Kasumi-1 (cell line): ENCODE measurements at places on chromosomes 1 and 21.

DNA sequence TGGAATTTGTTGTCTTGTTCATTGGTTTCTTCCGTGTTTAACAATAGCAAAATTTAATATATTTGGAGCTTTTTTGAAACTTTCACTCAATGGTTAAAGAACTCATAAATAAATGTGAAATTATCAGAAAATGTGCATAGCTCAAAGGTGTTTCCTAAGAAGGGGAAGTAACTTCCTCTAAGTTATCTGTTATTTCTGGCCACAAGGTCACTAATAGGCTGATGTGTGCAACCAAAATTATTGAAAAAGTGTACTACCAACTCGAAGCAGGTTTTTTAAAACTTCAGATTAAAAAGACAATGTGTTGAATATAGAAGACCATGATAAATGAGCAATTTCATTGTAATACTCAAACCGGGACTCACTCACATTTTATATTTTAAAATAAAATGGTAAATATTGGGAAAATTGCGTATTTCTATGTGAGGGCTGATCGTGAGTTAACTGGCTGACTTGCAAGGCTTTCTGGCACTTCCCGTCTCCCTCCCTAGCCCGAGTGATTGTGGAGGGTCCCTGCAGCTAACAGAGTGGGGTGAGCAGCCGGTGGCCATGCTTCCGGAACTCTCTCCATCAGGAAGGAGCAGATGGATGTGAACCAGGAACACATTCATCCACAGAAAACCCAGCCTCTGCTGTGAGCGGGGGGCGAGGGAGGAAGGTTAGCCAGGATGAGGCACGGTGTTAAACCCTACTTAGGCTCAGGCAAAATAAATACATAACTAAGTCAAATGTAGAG, 96.9 kb downstream of the ERG start:
- no peak for DNase-seq

DNA sequence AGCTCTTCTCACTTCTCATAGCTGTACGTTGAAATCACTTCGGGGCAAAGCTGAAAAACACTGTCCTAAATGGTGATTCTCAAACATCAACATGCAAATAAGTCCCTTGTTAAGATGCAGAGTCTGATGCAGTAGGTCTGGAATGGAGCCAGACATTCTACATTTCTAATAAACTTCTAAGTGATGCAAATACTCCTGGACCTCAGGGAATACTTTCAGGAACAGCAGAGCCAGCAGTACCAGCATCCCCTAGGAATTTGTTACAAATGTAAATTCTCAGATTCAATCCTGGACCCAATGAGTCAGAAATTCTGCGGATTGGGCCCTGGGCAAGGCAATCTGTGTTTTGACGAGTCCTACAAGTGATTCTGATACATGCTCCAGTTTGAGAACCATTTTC, 152.3 kb downstream of the PCNX2 start:
- DNase-seq, result no peak

GRCh38 chr1:23283667-23284602, 60.1 kb downstream of the HNRNPR start:
- no peak for DNase-seq

DNA sequence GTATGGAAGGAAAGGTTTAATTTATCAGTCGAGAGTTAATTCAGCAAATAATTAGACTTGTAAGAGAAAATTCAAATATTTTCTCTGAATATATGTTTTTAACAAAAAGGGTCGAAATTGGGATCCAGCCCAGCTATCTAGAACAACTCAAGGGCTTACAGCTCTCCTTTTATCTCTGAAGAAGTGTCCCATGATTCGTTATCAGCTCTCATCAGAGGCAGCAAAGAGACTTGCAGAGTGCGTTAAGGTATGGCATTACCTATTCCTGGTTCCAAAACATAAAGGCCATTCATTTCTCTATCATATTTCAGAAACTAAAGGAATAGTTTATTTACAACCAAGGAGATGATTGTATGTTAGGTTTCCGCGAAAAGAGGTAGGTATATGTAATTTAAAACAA, 9.4 kb downstream of the VPS45 start:
- DNase-seq, result no peak

DNA sequence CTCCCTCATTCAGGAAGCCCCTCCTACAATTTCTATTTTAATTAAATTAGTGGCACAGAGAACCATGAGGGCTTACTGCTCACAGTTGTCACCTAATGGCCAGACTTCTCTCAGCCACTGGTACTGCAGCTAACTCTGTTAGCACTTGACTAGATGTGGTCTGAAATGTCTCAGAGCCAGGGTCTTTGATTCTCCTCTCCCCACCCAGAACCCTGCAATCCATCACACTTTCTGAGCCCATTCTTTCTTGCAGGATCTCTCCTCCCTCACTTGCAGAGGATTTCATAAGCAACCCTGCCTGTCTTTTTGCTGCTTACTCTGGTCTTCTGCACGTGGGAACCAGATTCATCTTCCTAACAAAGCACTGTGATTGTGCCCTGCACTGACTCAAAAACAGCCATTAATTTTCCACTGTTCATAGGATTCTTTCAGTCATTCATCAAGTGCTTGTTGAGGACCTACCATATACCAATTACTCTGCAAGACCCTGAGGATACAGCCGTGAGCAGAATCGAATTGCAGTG, 108.4 kb downstream of the EDEM3 start:
- no peak for DNase-seq

- no peak for DNase-seq
Observed at GRCh38 chr1:243946253-243946652, 96.2 kb upstream of the AKT3 start.

DNA sequence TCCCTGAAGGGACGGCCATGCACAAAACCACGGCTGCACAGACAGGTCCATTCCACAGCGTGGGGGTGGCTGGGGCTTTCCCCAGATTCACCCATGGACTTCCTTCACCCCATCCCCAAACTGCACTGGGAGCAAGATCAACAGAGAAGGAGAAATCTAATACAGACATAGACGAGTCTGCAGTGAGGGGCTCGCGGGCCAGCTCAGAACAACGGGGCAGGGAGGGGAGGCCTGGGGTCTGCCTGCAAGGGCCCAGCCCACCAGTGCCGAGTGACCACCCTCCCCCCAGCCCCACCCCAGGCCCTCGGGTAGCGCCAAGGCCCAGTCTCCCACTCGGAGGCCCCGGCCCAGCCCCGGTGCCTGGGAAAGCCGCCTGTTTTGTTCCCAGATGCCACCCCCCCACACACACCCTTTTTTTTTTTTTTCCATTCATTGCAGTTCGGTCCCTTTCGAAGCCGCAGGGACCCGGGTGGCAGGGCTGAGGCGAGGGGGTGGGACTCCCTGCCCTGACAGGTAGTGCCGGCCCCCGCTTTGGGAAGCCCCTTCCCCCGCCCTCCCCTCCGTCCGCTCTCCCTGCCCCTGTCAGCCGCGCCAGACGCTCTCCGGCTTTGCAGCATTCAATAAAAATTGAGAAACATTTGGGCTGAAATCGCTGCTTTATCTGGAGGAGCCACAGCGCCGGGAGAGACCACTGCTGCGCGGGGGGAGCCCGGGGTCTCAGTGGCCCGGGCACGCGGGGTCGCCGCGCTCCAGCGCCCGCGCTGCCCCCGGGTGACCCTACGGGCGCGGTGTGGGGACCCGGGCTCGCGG, 543 bp upstream of the EPHB2 start:
- peak; percentile 45 for DNase-seq

DNA sequence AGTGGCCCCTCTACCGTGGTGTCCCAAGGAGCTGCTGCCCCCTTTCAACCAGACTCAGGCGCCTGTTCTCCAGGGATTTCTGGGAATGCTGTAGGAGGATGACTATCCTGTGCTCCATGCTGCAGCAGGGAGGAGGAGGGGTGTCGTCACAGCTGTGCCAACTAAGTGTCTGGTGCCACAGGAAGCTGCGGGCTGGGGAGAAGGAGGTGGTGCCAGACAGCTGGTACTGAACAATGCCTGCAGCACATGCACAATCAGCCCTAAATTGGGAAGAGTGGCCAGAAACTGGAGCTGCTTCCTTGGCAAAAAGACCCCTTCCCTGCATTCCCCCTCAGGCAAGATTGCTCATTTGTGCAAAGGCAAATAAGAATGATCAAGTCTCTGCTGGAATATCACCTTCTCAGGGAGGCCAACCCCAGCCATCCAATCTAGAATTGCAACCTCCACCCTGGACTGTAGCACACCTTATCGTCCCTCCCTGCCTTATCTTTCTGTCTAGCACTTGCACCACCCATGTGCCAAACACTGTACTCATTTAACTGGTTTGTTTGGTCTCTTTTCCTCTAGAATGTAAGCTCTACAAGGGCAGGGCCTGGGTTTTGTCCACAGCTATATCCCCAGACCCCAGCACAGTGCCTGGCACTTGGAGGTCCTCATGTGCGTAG, 33.3 kb downstream of the LAMB3 start:
- DNase-seq, result no peak

DNA sequence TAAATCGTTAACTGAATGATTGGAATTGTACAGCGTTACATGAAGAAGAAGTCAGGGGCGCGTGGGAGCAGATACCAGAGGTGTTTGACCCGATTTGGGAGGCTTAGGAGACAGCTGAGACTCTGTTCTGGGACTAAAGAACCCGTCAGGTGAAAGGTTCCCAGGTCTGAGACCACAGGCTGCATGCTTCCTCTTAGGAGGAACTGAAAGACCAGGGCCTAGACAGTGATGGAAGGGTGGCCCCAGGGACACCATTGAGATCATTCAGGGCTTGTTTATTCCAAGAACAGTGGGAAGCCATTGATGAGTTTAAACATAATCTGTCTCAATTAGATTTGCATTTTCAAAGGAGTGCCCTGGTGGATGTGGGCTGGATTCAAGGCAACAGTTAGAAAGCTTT, 904 bp downstream of the KLF17 start:
- no peak for DNase-seq

DNA sequence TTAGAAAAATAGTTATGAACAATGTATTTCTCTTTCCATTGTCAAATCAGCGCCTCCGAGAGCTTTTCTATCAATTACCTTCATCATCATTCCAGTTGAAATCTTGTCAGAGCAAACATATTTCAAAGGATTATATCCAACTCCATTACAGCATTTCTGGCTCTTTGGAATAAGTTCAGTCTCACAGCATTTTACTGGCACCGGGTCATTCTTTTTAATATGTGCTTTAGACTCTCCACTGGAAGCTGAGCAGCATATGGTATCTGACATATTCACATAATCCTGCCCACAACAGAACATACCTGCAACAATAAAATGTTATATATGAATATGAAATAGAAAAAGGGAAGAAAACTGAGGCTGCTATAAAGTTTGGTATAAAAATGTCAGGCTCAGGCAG, 222.9 kb downstream of the KCTD3 start:
- no peak for DNase-seq

DNA sequence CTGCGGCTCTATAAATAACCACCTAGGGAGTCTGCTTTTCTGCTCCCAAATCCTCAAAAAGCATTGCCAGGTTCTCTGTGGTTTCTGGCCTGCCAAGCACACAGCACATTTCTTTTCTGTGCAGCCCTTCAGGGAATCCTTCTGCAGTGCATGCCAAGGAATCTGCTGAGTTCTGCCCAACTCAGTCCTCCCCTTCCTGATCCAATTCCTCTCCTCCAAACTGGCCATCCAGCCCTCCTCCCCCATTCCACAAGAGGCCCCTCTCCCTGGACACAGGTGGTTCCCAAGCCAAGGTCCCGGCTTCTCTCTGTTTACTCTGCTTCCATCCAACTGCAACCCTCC, 61.8 kb downstream of the HIVEP3 start:
- DNase-seq, result no peak

GRCh38 chr21:29333406-29333805, 34.7 kb downstream of the BACH1 start:
- no peak for DNase-seq

DNA sequence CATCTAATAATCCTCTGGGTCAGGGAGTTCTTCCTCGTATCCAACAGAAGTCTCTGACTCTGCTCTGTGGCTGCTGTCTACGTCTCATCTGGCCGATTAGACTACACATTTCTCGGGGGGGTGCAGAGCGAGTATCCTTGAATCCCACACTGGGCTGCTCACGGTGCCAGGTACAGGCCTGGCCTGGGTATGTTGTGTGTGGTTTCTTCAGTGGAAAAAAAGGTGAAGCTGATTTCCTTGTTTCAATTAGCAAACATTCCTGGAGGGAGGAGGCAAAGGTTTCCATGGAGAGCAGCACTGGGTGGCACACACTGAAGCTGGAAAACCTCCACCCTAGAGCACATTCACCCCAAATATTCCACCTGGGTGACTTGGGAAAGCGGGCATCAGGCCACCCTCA, 2.0 kb upstream of the RAB7B start:
- DNase-seq, result no peak

DNA sequence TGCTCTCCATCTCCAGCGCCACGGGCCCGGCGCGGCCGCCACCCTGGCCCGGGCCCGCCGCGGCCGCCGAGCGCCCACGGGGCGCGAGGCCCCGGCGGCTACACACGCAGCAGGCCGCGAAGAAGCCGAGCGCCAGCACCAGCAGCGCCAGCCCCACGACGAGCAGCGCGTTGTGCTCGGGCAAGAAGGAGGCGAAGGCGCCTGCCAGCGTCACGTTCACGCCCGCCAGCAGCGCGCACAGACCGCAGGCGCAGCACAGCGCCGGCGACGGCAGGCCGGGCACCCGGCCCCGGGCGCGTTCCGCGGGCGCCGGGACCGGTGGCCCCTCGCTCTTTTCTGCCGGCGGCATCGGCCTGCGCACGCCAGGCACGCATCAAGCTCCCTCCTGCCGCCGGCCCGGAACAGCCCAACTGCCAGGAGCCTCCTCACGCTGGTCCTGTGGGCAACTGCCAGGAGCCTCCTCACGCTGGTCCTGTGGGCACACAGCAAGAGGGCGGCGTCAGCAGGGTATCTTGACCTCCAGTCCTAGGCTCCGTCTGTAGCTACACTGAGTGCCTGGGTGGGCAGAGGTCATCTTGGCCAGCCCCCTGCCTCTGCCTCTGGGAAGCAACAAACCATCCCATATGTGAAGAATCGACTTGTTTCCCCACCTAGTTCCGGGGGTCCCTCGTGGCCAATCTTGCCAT, 18.1 kb downstream of the KNCN start:
- no peak for DNase-seq

- no peak for DNase-seq
Observed at GRCh38 chr1:51093581-51093980, 8.4 kb upstream of the C1orf185 start.

GRCh38 chr1:81234237-81234636, 566.5 kb upstream of the ADGRL2 start:
- DNase-seq, result no peak

DNA sequence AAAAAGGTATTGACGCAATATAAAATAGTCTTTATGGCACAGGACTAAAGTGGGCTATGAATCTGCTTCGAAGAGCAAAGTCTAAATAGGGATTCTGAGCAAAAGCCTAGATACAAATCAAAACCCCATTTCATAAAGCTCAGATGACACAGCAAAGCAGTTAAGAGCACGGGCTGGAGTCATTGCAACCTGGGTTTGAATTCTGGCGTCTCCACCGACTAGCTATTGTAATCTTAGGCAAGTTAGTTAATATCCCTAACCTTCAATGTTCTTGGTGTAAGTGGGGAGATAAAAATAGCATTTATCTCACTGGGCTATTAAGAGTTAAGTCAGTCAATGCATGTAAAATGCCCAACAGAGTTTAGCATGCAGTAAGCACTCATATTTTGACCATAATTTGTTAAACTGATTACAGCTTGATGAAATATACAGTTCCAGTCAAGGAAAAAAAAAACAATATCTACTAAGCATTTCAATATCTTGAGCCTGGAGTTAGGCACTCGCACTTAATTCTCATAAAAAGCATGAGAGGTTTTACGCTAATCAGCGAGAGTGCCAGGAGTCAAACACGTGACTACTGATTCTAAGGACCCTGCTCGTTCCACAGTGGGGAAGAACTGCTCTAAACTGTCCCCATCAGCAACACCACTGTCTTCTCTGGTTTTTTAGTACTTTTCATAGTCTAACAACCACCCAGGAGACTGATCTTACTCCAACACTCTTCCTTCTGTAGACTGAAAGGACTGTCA, 75.5 kb downstream of the JAK1 start:
- no peak for DNase-seq
